ENCODE measurements at places on chromosomes 2 and 18. TPM values are rescaled to one million over a fixed set of nuclear protein-coding genes. Genes with fewer than 3 reads are reported as not detected.

UCN gene
- not detected for polyA plus RNA-seq

UPP2 gene
- not detected for polyA plus RNA-seq

SCN2A gene
- polyA plus RNA-seq, result 0.77 TPM

SPRED2 gene
- polyA plus RNA-seq, result 26.1 TPM

RGPD5 gene
- polyA plus RNA-seq, result 9.6 TPM

IL1B gene
- polyA plus RNA-seq, result 0.30 TPM

CLIP4 gene
- 40.3 TPM for polyA plus RNA-seq

IL37 gene
- not detected for polyA plus RNA-seq

ACTG2 gene
- polyA plus RNA-seq, result 600 TPM

DSG1 gene
- not detected for polyA plus RNA-seq

COL3A1 gene
- polyA plus RNA-seq, result 519 TPM

APOB gene
- polyA plus RNA-seq, result not detected

DNA sequence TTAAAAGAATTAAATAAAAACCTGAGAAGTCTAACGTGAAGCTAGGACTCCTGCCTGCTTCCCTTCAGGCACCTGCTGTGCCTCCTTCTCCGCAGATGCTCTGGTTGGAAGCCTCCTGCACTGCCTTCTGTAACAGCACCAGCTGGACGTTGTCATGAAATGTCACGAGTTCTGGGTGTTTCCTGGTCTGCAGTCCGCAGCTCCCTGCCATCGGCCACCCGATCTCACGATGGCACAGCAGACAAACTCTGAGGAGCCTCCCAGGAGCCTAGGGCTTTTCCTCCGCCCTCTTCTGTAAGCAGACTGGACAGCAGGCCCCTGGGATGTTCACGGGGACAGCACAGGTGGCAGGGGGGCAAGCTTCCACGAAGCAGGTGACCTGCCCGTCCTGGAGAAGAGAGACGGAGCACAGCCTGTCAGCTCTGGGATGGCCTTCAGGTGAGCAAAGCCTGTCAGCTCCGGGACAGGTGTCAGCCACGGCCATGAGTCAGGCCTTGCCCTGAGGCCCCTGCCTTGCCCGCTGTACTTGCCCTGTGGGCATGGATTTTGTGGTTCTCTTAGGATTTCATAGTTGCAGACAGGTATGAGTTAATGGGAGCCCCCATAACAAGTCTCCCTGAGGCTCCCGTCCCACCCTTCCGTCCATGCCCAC is 110.3 kb downstream of the PXDN start:
- DNase-seq, result no peak

DNA sequence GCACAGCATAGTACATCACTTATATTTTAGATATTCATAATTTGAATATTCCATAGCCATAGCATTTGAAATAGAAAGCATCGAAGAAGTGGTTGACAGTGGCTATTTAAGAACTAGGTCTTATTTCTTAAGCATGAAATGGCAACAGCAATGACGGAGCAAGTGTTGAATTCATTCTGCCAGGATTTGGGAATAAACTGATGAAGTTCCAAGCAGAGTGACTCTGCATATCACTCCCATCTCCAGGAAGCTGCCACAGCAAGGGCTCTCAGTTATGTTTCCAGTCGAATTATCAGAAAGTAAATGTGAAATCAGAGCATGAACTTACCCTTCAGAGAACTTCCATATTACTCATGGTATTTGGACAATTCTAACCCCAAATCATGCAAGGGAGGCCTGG is 208.1 kb downstream of the IKZF2 start:
- no peak for DNase-seq

- DNase-seq, result no peak
These were observed 225.1 kb downstream of the ZNF385B start for GRCh38 chr2:179636100-179636980.

DNA sequence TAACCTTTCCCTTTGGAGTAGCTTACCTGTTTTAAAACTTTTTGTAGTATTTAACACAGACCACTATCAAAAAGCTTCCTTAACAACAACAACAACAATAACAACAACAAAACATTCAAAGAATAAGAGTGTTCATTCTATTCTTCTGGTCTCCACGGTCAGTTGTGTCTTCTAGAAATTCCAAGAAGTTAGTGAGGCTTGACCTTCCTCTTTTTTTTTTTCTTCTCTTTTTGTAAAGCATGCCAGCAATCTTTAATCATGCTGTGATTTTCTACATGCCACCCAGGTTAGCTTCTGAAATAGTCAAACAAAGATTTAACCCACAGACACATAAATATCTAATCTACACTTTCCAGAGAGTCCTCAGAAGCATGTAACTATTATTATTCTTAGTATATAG is 28.4 kb upstream of the KLHL14 start:
- no peak for DNase-seq

DNA sequence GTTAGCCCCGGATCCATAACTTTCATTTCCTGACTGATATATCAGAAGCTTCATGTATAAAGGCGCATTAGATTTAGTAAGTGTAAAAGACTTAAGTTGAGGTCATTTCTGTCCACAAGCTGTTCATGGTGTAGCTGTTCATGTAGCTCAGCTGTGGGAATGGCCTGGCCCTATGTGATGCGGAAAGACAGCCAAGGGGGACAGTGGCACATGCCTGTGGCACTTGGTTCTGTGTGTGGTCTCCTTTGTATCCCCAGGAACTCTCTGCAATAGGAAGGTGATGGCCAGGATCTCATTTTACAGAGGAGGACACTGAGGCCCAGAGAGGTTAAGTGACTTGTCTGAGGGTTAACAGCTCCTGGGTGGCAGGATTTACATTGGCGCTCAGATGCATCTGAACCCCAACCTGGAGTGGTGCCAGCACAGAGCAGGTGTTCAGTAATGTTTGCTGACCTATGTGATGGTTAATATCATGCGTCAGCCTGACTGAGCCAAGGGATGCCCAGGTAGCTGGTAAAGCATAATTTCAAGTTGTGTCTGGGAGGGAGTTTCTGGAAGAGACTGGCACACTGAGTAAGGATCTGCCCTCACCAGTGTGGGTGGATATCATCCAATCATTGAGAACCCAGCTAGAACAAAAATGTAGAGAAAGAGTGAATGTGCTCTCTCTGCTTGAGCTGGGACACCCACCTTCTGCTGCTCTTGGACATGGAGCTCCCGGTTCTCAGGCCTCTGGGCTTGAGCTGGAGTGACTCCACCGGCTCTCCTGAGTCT is 25.4 kb downstream of the HPCAL1 start:
- DNase-seq, result no peak

DNA sequence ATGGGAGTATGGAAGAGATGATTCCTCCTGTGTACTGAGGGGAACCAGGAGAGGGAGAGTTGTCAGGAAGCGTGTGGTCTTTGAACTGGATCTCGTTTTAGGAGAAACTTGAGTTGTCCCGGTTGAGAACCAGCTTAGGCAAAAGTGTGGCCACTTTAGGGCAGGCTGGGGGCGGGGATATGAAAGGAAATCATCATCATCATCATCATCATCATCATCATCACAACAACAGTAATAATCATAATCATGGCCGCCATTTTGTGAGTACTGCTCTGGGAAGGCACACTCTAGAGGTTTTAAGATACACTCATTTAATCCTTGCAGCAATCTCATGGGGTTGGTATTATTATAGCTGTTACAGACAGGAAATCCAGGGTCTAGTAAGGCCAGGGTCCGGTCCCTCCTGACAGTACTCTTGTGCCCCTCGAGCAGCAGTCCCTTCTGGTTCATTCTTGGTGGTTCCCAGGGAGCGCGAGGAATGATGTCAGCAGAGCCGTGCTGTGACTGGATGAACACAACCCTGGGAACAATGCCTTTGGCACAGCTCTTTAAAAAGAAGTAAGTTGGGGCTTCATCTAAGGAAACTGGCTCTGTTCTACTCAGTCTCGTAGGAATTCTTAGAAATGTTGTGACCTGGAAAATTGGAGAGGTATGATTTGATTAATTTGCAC is 33.8 kb downstream of the PARD3B start:
- DNase-seq, result no peak

- DNase-seq, result peak; percentile 17
These were observed 63.9 kb downstream of the PRKRA start for GRCh38 chr2:178386986-178387597.

DNA sequence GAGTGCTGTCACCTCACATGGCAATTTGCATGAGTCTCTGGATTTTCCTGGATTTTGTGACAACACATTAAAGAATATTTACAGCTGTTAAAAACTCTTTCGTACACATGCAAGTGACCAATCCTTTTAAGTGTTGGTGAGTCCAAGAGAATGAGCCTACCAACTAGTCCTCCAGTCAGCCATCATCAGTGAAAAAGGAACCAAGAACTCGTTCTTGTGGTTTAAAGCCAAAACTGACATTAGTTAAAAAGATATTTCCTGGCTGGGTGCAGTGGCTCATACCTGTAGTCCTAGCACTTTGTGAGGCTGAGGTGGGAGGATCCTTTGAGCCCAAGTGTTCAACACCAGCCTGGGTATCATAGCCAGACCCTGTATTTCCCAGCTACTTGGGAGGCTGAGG is 215.4 kb upstream of the ITGA4 start:
- no peak for DNase-seq

- DNase-seq, result no peak
These were observed 58.3 kb downstream of the INSIG2 start for GRCh38 chr2:118146315-118147283.

- peak; percentile 59 for DNase-seq
These were observed 512.9 kb upstream of the ACVR2A start for GRCh38 chr2:147331790-147332419.

DNA sequence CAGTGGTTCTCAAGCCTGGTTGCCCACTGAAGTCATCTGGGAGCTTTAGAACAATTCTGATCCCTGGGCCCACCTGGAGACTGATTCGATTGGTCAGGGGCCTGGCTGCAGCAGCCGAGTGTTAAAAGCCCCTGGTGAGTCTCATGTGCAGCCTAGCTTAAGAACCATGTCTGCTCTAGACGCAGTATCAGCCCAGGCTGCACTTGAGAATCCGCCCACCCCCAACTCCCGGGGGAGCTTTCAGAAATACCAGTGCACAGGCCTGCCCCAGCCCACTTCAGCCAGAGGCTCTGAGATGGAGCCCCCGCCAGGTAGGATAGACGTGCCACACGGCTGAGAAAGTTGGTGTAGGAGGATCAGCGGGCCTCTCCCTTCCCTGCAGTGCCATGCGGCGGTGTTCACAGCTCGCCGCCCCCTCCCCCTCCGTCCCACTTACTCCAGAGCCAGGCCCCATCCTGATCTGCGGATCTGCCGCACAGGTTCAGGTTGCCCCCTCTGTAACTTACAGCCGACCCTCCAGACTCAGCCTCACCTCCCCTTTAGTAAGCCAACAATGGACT is 209.0 kb upstream of the RAB12 start:
- no peak for DNase-seq

- peak; percentile 97 for DNase-seq
These were observed 121.4 kb downstream of the ZNF236 start for GRCh38 chr18:76943542-76944339.

DNA sequence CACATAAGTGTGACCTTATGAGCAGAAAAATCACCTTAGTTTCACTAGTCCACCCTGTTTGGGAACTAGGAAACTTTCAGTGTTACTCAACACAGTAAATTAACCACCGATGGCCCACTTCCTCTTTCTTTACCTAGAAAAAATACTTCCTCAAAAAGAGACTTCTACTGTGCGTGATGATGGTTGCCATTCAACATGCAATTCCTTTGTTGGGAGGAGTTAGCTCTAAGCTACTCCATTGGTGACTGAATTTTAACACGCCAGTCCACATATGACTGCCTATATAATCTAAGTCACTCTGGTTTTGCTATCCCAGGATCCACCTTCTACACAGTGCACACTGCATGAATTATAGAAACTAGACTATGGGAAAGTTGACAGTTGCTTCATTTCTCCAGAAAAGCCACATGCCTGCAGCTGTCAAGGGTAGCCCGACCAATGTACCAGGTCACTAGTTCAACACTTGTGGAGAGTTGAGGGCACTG is 47.8 kb upstream of the REG3G start:
- no peak for DNase-seq

- DNase-seq, result no peak
These were observed 521.8 kb upstream of the TCF4 start for GRCh38 chr18:56109757-56110156.

DNA sequence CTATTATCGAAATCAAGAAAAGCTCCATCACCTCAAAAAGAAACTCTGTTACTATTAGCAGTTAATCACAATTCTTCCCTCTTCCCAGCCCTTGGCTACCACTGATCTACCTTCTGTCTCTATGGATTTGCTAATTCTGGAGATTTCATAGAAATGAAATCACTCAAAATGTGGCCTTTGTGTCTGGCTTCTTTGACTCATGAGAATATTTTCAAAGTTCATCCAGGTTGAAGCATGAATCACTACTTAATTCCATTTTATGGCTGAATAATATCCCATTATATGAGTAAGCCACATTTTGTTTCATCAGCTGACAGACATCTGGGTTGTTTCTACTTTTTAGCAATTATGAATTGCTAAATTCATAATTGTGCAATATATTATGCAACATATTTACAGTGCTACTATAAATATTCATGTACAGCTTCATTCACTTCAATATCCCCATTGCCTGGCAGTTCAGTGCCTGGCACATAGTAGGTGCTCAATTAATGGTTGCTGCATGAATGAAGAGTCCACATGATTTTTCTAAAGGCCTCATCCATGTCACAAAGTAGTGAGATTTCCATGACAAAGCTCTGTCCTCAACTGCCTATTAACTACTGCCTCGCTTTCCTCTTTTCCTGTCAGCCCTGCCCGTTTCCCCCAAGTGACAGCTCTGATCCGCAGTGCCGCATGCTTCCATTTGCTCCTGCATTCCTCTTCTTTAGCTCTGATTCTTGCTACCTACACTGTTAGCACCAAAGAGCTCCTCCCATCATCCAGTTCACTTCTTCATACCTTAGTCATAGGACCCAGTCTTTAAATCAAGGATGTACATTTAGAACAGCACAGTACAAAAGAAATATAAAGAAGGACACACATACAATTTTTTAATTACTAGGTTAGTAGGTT is 32.8 kb downstream of the CCDC93 start:
- peak; percentile 95 for DNase-seq

DNA sequence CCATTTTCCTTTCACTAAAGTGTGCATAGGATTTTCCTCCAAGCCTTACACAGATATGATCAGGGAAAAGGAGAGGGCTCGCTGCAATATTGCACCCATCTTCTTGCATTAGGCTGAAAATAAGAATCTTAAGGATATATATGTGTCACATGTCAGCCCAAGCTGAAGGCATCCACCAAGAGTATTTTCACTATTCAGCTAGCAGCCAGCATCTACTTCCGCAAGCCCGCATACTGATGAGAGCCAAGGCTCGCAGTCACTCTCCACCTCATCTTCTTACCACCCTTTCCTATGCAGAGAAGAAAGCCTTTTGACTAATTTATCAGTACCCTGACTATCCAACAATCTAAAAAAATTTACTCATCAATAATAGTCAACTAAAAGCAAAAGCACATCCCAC is 6.1 kb downstream of the TMEM163 start:
- no peak for DNase-seq
